ENCODE measurements at places on chromosomes 12 and 14. TPM values are rescaled to one million over a fixed set of nuclear protein-coding genes. Genes with fewer than 3 reads are reported as not detected.

Gene ZNF10
- 6.7 TPM for polyA plus RNA-seq

Gene TMTC1
- 29.2 TPM for polyA plus RNA-seq

Gene HSPB8
- polyA plus RNA-seq = 199 TPM

Gene PLXNC1
- 20.6 TPM for polyA plus RNA-seq

Gene IAPP
- polyA plus RNA-seq = not detected

DNA sequence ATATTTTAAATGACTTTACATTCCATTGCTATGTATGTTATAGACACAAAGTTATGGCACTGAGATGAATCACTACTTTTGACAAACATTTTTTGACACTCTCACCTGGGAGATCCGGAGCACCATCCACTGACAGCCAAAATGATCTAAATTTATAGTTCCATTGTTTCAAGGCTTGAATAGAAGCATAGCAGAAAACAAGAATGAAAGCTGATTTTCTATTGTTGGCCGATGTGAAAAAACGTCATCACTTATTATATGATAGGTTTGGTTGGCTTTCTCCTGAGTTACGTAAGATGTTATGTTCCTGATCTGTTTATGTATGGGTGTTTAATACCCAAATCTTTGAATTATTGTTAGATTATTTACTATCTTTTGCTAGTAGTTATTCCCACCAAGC, 306.2 kb downstream of the PAWR start:
- no peak for DNase-seq

DNA sequence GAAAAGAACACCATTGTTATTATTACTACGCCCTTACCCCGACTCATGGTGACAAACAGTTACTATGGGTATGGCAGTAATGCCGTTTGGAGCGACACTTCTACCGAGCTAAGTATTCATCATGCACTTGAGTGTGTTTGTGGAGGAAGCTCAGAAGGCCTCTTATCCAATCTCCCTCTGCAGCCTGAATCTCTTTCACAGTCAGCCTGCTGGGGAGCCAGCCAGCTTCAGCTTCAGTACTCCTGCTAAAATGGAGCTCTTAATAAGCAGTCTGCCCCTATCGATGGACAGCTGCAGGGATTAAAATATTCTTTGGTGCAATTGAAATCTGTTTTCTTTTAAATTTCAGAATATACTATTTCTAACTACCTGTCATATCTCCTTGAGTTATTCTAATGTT, 24.7 kb upstream of the ATP5MC2 start:
- DNase-seq = peak; percentile 54

- no peak for DNase-seq
Measured at GRCh38 chr14:50822501-50823042, 8.4 kb downstream of the NIN start.

- no peak for DNase-seq
Measured at GRCh38 chr12:104130760-104131159, 7.2 kb downstream of the NFYB start.

DNA sequence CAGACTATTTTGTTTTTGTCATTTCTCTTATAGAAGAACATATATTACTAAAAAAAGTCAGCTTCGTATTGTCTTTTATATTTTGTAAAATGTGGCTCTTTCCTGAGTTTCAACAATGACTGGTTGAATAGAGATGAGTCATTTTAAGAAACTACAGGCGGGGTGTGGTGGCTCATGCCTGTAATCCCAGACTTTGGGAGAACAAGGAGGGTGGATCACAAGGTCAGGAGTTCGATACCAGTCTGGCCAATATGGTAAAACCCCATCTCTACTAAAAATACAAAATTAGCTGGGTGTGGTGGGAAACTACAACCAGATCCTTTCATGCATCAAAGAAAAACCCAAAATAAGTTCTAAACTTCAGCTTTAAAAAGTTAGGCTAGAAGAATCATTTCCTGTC, 28.8 kb downstream of the HECTD4 start:
- DNase-seq = no peak

DNA sequence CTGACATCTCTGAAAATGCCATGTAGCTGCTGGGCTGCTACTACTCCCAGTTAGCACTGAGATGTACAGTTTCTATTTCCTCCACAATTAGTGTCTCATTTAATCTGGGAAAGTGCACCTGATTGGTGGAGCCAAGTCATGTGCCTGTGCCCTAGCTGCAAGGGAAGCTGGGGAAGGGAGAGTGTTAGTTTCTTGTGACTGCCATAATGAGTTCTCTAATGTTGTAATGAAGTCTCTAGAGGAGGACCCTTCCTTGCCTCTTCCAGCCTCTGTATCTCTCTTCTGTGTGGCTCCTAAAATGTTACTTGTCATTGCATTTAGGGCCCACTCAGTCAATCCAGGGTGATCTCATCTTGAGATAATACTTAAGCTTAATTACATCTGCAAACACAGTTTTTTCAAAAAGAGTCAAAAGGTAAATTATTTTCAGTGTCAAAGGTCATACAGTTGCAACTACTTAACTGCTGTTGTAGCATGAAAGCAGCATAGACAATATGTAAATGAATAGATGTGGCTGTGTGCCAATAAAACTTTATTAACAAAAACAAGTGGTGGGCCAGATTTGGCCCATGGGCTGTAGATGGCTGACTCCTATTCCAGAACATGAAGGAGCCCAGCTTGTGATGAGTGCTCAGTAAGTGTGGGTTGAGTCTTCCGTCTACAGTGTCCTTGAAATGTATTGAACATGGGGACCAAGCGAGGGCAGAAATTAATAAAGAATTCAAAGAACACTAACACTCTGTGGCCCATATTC, 137.2 kb upstream of the MAP1LC3B2 start:
- DNase-seq = no peak

DNA sequence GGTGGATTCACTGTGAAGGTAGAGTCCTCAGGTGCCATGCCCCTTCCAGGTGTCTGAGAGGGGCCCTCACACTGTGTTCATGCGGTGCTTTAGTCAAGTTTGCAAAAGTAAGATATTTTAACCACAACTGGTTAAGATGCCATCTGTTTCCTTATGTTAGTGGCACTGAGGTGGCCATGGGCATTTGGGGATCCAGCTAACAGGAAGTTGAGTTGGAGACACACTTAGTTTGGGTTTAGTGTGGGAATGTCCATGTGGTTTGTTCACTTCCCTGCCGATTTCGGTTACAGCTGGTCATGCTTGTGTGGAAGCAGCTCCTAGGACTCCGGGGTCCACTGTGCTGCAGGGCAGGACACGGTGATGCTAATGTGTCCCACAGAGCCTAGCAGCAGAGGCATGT, 17.3 kb upstream of the ABHD12B start:
- no peak for DNase-seq

DNA sequence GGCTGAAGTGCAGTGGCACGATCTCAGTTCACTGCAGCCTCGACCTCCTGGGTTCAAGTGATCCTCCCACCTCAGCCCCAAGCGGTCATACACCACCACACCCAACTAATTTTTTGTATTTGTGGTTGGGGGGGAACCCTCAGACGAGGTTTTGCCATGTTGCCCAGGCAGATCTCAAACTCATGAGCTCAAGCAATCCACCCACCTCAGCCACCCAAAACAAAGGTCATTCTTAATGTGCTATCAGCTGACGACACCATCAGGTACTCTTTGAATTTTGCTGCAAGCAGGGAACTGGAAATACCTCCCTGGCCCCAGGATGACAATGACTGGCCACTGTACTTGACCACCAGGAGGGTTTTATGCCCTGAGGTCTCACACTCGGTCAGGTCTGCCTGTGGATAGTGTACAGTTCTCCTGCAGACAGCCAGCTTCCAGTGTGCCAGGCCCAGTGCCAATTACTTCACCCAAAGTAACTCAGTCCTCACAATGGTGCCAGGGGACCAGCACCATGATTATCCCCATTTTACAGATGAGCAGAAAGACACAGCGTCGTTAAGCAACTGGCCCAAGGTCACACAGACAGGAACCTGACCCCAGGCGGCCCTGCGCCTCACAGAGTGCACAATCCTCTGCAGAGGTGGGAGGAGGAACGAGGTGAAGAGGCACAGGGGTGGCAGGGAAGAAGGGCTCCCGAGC, 42.9 kb downstream of the ITPK1 start:
- DNase-seq = no peak

- peak; percentile 93 for DNase-seq
Measured at GRCh38 chr14:29927376-29928116, at the start of gene PRKD1. PRKD1 (minus strand) TSS chr14:29927847.

DNA sequence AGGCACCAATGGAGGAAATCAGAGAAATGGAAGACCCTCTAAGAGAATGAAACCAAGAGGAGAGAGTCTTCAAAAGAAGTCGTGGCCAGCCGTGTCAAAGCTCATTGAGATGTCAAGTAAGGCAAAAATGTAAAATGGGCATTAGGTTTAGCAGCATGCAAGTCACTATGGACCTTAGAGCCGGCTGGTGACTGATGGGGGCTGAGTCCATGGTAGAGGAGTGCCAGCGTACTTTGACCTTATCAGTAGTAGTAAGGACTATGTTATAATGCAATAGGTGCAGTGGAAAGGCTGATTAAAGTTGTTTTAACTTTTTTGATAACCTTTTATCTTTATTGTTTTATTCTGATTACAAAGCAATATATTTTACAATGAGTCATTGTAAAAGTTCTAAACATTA, 66.5 kb downstream of the ANO6 start:
- DNase-seq = no peak
